ENCODE measurements at places on chromosomes 6 and 20. TPM values are rescaled to one million over a fixed set of nuclear protein-coding genes. Genes with fewer than 3 reads are reported as not detected.

KIF6 gene
- 1.1 TPM for total RNA-seq

- peak; percentile 21 for DNase-seq
These were observed at the start of gene TMEM200A for GRCh38 chr6:130365166-130366106. Gene TMEM200A, plus strand, starts transcription at chr6:130366017. Its CDS starts 74,406 bp downstream, at chr6:130440423.

- DNase-seq, result no peak
These were observed 23.1 kb downstream of the PAQR8 start for GRCh38 chr6:52385074-52385473.

DNA sequence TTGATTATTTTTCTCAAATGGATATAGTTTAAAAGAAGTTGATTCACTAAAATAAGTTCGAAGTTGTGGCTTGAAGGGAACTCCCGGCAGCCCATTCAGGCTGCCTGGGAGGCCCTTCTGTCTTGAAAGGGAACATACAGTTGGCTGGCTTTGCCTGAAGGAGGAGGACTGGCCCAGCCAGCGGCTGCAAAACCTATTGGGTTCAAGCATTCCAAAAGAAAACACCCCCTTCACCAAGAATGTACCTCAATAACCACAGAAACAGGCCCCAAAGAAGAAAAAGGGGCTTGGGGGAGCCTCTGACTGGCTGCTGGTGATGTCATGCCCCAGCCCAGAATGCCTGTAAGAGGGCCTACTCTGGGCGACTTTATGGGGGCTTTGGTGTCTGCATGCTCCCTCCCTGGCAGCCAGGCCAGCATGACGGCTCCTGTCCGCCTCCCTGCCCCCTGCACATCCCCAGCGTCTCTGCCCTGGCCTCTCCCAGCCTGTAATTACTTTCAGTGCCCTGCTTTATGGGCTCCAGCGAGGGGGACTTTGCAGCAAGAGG, 36.5 kb downstream of the MAFB start:
- no peak for DNase-seq

IER3 gene
- total RNA-seq, result 4.8 TPM

PRL gene
- not detected for total RNA-seq

DNA sequence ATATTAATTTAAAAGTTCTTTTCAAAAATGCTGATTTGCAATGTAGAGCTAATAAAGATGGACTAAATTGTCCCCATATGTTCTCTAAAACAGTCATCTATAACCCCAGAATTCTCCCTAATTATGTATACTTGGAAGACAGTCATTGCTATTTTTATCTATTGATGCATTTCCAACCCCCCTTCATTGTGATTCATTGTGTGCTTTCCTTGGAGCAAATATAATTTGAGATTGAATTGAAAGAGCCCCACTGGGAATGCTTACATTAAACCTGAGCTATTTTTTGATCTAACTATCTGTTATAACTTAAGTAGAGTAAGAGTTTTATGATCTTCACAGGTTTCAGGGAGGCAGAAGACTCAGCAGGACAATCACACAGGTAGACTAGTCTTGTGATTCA, 73.7 kb upstream of the PTCHD4 start:
- no peak for DNase-seq

- no peak for DNase-seq
These were observed 508.1 kb downstream of the KIF16B start for GRCh38 chr20:16064989-16065707.

DNA sequence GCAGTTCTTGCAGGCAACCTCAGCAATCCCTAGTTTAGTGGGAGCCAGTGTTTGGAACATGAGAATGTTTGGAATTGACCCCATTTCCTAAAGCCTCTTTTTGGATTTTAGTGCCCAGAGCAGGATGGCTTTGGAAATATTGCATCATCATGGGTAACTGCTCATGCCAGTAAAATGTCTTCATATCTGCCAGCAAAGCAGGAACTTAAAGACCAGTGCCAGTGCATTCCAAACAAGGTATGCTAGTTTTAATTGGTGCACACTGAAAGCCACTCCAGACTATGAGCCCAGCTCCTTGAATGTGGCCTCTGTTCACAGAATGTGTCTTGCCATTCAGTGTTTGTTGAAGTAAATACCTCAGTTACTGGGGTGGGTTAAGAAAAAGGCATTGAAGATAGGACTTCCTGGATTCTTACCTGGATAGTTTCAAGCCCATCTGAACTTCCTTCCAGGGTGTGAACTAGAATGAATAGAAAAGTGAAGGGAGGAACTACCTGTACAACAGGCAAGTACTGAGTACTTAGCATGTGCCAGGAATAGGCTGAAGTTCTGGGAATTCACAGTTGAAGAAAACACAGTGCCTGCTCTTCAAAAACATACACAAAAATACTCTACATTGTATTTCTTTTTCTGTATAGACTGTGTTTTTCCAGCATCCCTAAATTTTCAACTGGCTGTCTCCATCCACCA, 70.5 kb downstream of the COL19A1 start:
- DNase-seq, result no peak

- DNase-seq, result no peak
These were observed 22.0 kb downstream of the MAPK14 start for GRCh38 chr6:36049582-36049981.

DNA sequence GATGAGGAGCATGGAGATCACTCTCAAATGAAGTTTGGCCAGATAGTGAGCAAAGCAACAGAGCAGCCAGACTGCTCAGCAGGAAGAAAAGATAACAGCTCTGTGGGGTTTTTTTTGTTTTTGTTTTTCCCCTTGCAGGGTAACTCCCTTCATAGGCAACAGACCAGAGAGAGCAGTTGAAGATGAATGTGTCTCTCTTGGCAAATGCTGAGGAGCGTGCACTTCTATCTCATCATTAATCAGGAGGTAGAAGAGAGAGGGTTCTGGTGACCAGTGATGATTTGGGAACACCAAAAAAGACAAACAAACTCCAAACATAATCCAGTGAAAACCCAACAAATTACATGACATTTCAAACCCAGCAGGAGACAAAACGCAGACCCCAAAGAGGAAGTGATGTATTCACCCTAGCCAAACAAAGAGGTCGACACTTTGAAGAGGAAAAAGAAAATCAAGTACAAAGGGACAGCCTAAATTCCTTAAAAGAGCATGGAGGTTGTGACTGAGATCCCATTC, 66.2 kb upstream of the RREB1 start:
- no peak for DNase-seq
